ENCODE measurements at places on chromosomes 11 and 22.

DNA sequence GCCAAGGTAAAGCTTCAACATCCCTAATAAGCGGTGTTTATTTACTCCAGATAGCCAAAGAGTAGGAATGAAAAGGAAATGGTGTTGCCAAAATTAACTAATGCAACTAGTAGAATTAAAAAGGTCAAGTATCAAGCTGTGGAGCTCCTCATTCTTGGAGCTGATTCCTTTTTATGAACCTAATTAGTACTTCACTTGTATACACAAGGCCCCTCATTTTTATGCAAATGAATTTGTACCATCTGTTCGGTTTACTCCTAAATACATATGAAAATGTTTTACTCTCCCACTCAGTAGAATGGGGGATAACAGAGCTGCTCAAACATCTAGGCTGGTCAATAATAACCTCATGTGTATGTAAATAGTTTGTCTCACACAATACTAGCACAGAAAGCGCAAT, 426.4 kb upstream of the LUZP2 start:
- no peak for DNase-seq

- DNase-seq = no peak
These were observed 4.7 kb upstream of the SLC35C1 start for GRCh38 chr11:45800261-45800660.

GRCh38 chr11:127864861-127865260, 722.5 kb downstream of the ETS1 start:
- DNase-seq = no peak

DNA sequence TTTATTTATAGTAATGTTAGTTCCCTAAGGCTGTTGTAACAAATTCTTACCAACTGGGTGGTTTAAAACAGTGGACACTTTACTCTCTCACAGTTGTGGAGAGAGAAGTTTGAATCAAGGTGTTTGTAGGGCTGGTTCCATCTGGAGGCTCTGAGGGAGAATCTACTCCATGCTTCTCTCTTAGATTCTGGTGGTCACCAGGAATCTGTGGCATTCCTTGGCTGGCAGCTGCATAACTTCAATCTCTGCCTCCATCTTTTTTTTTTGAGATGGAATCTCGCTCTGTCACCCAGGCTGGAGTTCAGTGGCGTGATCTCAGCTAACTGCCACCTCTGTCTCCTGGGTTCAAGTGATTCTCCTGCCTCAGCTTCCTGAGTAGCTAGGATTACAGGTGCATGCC, 46.3 kb downstream of the LDLRAD3 start:
- DNase-seq = no peak

DNA sequence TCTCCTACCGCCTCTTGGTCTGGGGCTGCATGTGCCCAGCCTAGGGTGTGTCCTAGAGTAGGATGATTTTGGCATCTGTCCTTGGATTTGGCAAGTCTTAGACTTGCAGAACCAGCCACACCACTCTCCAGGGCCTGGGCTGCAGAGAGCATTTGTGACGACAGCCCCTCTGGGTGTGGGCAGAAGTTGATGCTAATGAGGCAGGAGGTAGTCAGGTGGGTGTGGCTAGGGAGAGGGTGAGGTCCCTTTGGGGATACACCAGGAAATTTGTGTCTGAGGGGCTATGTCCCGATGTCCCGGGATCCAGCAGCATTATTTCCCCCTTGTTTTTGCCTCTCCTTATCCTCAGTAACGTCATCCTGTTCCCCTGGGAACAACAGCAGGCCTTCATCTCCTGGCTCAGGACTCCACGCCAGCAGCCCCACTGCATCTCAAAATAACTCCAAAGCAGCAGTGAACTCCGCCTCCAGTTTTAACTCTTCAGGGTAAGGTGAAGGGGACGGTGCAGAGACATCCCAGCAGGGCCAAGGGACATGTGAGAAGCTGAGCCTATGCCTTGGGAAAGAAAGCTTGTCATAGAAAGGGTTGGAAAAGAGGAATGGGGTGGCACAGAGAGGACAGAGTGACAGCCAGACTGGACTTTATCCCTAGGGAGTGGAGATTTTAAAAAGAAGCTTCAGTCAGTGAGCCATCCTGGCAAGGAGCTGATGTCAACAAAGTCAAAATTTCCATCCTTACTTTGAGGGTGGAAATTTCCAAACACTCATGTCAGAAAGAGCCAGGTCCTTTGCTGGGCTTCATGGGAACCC, 8.0 kb upstream of the TLCD5 start:
- DNase-seq = peak; percentile 65

GRCh38 chr11:13713982-13714381, 45.5 kb downstream of the FAR1 start:
- DNase-seq = no peak

- no peak for DNase-seq
These were observed 124.1 kb downstream of the MAML2 start for GRCh38 chr11:96218901-96219300.

DNA sequence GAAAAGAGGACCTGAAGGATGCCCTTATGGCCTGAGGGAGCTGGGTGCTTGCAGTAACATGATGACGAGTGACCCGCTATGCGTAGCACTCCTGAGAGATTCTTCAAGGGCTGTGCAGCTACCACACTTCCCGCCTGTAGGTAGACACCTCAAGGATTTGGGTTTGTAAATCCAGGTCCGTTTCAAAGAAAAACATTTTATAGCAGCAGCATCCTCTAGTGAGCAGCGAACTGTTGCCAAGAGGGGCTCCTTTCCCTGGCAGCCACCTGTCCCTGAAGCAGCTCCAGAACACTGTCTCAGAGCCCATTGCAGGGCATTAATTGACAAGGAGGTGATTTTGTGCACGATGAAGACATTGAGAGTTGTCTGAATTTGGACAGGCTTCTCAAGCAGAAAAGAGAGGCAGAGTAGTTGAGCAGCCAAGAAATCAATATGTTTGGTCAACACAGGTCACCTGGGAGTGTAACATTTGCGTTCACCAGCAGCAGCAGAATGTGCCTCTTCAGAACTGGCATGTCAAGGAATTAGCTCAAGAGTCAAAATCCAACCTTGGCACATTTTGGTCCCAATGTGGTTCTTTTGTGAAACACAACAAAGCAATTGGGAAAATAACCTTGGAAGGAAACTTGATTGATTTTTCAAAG, 209.8 kb upstream of the MTNR1B start:
- no peak for DNase-seq

GRCh38 chr22:43993072-43993760, 30.9 kb upstream of the PARVB start:
- DNase-seq = peak; percentile 78

GRCh38 chr11:6397156-6397555, 6.9 kb downstream of the SMPD1 start:
- DNase-seq = peak; percentile 17

DNA sequence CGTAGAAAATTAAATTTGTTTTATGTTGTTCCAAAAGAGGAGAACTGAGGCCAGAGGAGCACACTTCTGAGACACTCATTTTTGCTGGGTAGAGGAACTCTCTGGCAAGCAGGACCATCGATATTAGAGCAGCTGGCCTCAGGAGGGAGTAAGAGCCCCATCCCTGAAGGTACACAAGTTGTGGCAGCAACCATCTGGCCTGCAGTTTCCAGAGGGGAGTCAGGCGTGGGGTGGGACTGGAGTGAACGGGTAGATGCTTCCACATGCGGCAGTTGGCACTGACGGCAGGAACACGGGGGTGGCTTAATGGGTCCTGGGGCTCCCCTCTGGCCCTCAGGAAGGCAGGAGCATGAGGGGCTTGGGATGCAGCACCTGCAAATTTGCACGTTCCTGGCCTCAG, 13.2 kb upstream of the SSTR3 start:
- no peak for DNase-seq

DNA sequence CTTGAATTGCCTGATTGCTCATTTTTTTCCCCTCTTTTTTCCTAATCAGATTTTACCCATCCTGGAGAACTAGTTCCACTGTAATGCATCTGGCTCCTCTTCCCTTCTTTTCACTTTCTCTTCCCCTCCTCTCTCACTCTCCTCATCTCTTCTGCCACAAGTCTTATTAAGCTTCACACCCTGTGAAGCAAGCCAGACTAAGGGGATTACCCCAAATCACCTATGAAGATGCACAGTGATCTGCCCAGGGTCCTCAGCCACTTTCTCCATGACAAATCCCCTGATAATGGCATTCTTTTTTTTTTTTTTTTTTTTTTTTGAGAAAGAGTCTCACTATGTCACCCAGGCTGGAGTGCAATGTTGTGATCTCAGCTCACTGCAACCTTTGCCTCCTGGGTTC, 11.2 kb downstream of the UBASH3B start:
- no peak for DNase-seq

DNA sequence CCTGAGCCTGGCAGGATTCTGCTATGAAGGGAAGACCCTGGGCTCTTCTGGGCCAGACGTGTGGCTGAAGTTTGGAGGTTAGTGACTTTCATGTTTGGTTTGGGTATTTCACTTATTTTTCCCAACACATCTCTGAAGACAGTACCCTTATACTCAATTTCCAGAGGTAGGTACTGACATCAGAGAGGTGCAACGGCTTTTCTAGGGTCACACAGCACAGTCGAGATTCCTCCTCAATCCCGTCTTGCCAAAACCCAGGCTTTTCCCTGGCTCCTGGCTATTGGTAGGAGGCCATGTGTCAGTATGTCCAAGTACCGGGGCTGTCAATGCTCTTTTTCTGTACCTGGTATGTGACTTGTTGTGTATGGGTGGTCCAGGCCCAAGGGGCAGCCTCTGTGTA, 6.1 kb upstream of the PMM1 start:
- no peak for DNase-seq

DNA sequence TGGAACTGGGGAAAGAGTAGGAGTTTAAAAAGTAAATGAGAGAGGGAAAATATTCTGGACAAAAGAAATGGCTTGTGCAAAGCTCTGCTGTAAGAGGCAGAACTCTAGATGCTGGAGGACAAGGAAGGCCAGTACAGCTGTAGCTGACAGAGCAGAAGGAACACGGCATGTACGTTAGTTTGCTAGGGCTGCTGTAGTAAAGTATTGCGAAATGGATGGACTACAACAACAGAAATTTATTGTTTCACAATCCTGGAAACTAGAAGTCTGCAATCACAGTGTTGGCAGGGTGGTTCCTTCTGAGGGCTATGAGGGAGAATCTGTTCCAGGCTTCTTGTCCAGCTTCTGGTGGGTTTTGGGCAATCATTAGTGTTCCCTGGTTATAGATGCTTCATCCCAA, 454.4 kb downstream of the NTM start:
- peak; percentile 85 for DNase-seq

GRCh38 chr22:39117585-39118191, 20.6 kb downstream of the APOBEC3H start:
- DNase-seq = peak; percentile 53
